ENCODE measurements at places on chromosomes 4 and X.
A peak's percentile ranks its signal among the peaks of the same experiment; 100 is the strongest.

DNA sequence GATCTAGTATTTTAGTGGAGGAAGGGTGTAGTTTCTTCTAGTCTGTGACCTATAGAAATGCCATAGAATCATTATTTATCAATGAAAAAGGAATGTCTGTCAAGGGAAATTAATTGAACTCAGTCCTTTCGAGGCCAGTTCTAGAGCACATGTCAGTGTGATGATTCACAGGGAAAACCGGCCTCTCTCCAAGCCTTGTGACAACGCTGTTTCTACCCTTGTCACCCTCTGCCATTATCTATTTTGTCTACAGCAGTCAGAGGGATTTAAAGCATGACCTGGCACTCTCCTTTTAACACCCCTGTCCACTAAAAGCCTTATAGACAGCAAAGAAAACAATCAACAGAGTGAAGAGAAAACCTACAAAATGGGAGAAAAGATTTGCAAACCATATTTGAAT is 119.8 kb downstream of the DRD5 start:
- DNase-seq = no peak

GRCh38 chrX:67619253-67619652 is 75.4 kb downstream of the AR start:
- no peak for DNase-seq

DNA sequence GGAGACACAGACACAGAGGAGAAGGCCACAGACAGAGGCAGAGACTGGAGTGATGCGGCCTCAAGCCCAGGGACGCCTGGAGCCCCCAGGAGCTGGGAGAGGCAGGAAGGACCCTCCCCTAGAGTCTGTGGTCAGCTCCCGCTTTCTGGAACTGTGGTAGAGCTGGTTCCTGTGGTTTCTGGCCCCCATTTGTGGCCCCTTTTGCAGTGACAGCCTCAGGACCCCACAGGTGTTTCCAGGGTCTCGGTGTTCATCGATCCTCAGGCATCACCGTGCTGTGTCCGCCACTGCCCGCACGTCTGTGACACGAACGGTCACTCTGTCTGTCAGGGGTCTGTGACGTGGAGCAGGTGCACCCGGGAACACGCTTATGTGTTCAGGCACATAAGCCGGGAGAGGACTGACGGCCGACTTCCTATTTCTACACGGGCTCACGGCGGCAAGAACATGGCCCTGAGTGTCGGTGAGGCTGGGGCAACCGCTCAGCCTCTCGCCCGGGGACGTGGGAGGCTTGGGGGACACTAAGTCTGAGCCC is 7.9 kb downstream of the GTPBP6 start:
- no peak for DNase-seq

DNA sequence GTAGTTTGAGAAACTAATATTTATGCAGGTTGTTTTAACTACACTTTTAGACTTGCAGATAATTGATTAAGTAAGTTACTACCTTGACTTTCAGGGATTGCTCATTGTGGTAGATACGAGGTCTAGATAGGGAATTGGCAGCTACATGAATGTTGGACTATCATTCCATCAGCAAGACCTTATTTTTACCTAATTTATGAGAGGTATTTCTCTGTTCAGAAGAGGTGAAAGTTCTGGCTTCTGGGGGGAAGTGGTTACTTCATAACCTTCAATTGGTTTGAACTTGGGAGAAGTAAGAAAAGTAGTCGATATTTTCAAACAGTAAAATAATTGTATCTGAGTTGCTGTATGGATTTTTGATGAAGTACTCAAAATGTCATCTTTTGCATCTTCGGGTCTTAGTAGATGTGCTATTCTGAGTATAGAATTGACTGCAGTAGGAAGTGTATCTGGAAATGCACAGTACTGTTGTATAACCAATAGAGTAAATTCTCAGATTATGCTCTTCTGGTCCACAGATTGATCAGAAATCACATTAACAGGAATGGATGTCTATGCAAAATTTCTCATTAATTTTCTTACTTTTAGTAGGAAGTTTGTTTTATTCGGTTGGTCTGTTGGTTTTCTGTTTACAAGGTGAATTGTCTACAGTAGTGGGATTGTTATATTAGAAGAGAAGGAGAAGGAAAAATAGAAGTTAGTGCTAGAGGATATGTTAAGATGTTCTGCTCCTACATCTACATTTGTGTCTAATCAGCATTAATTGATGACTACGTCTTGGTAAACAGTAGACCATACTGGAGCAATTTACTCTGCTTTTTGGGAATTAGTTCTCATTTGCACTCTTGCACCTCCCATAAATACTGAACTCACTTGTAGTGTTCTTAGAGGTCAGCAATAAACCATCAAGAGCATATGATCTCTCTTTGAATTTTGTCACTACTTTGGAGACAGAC is 3.0 kb downstream of the NFKB1 start:
- DNase-seq = no peak

DNA sequence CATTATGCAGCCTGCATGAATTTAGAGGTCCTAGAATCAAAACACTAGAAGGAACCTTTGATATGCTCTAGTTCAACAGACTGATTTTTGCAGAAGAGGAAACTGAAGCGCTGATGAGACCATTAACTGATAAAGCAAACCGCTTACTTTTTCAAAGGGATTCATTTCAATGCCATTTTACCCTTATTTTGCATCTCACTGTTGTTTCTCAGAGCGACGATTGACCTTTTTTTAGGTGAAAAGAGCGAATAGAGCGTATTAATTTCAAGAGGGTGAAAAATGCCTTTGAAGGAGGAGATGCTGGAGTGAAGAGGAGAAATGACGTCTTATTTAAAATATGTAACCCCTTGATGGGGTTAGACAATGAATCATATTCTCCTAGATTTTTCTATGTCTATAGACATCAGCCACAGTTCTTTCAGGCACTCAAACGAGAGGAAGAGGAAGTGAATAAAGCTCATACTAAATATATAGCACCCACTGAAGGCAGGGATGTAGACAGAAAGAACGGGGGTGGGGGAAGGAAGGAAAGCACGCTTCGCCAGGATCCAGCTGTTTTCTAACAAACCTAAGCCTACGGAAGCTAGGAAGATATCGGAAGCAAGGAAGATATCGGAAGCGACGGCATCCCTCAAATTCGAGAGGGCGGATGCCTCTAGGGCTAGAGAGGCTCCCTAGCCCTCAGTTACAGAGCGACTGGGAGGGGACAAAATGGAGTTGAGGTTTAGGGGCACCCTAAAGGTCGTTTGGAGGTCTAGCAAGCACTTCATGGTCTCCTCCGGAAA is 848 bp downstream of the ACSL4 start:
- DNase-seq = peak; percentile 18

DNA sequence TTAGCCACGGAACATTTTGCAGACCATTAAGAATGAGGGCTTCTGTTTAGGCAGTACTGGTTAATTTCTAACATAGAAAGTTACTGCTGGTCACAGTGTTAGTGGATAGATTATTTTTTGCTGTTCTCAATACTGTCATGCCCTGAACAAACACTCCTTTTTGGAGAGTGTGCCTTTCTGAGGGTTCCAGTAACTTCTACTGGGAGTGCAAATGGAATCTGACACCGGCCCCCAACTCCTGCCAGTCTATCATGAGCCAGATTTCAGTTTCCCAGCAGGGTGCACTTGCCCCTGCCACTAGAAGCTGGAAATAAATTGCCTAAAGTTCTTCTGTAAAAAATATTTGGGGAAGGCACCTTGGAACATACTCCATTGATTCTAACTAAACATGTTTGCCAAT is 224.4 kb upstream of the GPC4 start:
- DNase-seq = no peak

GRCh38 chr4:146334862-146335449 is 120.6 kb downstream of the REELD1 start:
- DNase-seq = no peak

GRCh38 chr4:8893227-8893623 is 21.6 kb upstream of the HMX1 start:
- no peak for DNase-seq

- no peak for DNase-seq
Measured at GRCh38 chr4:90078440-90078839, 48.8 kb upstream of the CCSER1 start.

DNA sequence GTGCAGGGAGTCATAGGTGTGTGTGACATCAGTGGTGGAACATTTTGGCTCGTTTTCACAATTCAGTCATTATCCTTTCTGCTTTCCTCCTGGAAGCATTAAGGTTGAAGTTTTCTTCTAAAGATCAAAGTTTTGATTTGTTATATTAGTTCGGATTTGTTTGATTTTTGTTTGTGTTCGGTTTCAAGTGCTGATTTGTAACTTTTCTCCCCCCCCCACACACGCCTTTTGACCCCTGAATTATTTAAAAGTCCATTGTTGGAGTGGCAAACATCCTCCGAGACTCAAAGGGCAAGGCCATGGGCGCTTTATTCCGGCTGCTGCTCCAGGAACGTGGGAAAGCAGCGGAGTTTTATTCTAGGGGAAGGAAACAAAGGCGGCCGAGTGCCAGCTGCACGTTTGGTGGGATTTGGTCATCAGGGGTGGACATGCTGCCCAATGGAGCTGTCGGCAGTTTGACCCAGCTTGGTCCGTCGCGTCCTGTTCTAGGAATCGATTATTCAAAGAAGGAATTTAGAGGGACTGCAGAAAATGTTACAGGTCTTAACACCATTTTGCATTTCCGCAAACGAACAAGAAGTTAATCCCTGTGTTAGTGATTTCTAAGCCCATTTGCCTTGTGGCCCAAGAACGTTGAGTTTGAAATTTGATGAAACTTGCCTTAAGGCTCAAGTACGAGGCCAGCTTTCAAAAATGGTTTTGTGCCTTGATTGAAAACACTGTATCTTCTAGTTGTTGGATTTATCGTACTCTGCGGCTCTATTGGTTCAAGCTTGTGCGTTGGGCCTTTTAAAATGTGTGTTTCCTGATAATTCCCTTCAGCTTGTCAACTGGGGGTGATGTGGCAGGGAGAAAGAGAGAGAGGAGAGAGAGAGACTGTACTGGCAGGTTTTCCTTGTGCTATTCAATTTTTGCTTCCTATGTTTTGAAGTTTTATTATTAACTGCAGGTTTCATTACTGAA is 565 bp upstream of the ZNF41 start:
- no peak for DNase-seq

DNA sequence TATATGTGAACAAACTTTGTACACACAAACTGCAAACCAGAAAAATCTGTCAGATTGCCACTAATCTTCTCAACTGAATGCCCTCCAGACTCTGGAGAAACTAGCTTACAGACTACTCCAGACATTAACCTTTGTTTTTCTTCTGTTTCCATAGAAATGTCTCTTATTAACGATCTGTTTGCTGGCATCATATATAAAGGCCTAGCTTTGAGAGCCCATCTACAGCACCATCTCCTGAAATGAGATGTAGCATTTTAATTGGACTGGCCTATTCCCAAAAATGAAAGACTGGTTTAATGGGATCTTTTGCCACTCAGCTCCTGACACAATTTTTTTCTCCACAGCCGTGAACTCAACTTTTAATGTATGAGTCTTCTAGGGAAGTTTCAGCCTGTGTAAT is 266.0 kb upstream of the IL1RAPL1 start:
- DNase-seq = no peak

DNA sequence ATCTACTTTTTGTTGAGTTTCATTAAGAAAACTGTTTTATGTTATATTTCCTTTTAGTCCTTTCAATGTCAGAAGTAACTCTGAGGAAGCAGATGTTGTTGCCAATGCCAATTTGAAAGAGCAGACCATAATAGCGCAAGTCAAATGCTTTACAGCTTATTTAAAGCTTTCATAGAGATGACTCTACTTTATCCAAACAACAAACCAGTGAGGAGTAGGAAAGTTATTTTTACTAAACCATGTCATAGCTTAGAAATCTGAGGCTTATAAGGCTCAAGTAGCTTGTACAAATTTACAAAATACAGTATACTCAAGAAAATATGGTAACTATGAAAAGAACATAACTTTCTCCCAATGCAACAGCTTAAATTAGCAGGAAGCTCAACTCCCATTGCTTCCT is 40.1 kb upstream of the SPOCK3 start:
- DNase-seq = no peak

- no peak for DNase-seq
Measured at GRCh38 chr4:26717332-26717731, 133.4 kb downstream of the TBC1D19 start.

- no peak for DNase-seq
Measured at GRCh38 chrX:107579956-107580355, 48.4 kb upstream of the PRPS1 start.

- peak; percentile 75 for DNase-seq
Measured at GRCh38 chr4:5037553-5038551, 13.4 kb upstream of the STK32B start.

GRCh38 chr4:101853691-101854090 is 63.2 kb downstream of the BANK1 start:
- DNase-seq = no peak
